ENCODE measurements at places on chromosomes 3 and 15. TPM values are rescaled to one million over a fixed set of nuclear protein-coding genes. Genes with fewer than 3 reads are reported as not detected.

DNA sequence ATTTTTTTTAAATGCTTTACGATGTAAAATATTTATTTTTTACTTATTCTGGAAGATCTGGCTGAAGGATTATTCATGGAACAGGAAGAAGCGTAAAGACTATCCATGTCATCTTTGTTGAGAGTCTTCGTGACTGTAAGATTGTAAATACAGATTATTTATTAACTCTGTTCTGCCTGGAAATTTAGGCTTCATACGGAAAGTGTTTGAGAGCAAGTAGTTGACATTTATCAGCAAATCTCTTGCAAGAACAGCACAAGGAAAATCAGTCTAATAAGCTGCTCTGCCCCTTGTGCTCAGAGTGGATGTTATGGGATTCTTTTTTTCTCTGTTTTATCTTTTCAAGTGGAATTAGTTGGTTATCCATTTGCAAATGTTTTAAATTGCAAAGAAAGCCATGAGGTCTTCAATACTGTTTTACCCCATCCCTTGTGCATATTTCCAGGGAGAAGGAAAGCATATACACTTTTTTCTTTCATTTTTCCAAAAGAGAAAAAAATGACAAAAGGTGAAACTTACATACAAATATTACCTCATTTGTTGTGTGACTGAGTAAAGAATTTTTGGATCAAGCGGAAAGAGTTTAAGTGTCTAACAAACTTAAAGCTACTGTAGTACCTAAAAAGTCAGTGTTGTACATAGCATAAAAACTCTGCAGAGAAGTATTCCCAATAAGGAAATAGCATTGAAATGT is 15.6 kb downstream of the THBS1 start:
- no peak overlapping the region for H3K4me3 ChIP-seq
- H3K27me3 ChIP-seq, result no peaks in the 10 kb centered on the region
- peak overlapping the region; percentile 48 for H3K27ac ChIP-seq
- peaks cover 50% of the 10 kb centered on the region for H3K36me3 ChIP-seq
- no peaks in the 10 kb centered on the region for H3K4me1 ChIP-seq

Gene ISL2
- 0.29 TPM for total RNA-seq

GRCh38 chr3:78969483-78969882 is 798.3 kb downstream of the ROBO1 start:
- no peaks in the 10 kb centered on the region for H3K36me3 ChIP-seq
- H3K27me3 ChIP-seq, result no peaks in the 10 kb centered on the region
- H3K4me3 ChIP-seq, result no peak overlapping the region
- H3K27ac ChIP-seq, result peak overlapping the region; percentile 43
- H3K4me1 ChIP-seq, result peaks cover 10% of the 10 kb centered on the region
- DNase-seq, result peak; percentile 81

Gene HRG
- total RNA-seq, result not detected

GRCh38 chr3:163175970-163176369 is 1679.4 kb downstream of the OTOL1 start:
- no peaks in the 10 kb centered on the region for H3K36me3 ChIP-seq
- no peaks in the 10 kb centered on the region for H3K27me3 ChIP-seq
- no peak for DNase-seq
- H3K27ac ChIP-seq, result no peak overlapping the region
- no peaks in the 10 kb centered on the region for H3K4me1 ChIP-seq
- no peak overlapping the region for H3K4me3 ChIP-seq

GRCh38 chr15:101657968-101658784 is 6.0 kb upstream of the TM2D3 start:
- no peak overlapping the region for H3K4me3 ChIP-seq
- no peak overlapping the region for H3K27ac ChIP-seq
- peaks cover 3% of the 10 kb centered on the region for H3K4me1 ChIP-seq
- no peaks in the 10 kb centered on the region for H3K27me3 ChIP-seq

GRCh38 chr3:42505128-42505848 is 2.8 kb downstream of the VIPR1 start:
- no peaks in the 10 kb centered on the region for H3K36me3 ChIP-seq
- DNase-seq, result peak; percentile 84
- H3K27ac ChIP-seq, result no peak overlapping the region
- no peak overlapping the region for H3K4me3 ChIP-seq

DNA sequence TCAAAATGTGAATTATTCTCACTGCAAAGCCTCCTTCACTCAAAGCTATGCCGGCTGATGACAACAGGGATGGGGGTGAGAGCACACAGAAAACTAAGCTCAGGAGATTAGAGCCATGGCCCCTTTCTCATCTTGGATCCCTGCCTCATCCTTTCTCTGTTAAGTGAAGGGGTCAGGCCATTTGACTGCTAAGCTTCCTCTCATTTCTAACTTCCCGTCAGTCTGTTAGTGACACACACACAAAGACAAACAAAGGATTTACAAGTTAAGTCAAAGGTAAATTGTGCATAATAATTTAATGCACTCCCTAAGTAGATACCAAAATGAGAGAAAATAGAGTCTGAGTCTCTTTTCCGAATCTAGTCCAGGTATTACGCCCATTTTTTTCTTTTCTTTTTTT is 1.2 kb downstream of the SS18L2 start:
- peak overlapping the region; percentile 85 for H3K4me3 ChIP-seq
- peaks cover 12% of the 10 kb centered on the region for H3K4me1 ChIP-seq
- peak; percentile 36 for DNase-seq
- H3K27ac ChIP-seq, result peak overlapping the region; percentile 78
- no peaks in the 10 kb centered on the region for H3K27me3 ChIP-seq
- peaks cover 9% of the 10 kb centered on the region for H3K36me3 ChIP-seq

- H3K4me3 ChIP-seq, result no peak overlapping the region
- no peaks in the 10 kb centered on the region for H3K36me3 ChIP-seq
- DNase-seq, result peak; percentile 93
- H3K27me3 ChIP-seq, result no peaks in the 10 kb centered on the region
- H3K4me1 ChIP-seq, result peaks cover 4% of the 10 kb centered on the region
Measured at GRCh38 chr15:82108489-82109078, 62.8 kb upstream of the MEX3B start.

- peak overlapping the region; percentile 92 for H3K27ac ChIP-seq
- no peaks in the 10 kb centered on the region for H3K27me3 ChIP-seq
- peak overlapping the region; percentile 64 for H3K4me3 ChIP-seq
- peaks cover 47% of the 10 kb centered on the region for H3K4me1 ChIP-seq
Measured at GRCh38 chr3:185820973-185821758, 3.7 kb downstream of the IGF2BP2 start.

DNA sequence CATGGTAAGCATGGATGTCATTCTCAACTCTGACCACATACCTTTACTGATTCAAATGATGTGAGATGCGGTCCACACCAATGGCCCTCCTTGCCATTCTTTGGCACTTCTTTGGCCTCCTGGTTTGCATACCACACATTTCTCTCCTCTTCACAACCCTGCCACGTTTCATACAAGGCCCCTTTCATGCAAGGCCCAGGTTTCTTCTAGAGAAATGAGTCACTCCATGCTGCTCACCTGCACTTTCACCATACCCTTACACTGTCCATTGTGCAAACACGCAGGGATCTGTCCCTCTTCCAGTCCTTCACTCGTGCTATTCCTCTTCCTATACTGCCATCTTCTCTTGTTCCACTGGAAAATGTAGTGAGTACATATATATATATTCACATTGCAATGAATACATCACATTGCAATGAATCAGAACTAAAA is 24.4 kb upstream of the SLC24A5 start:
- no peak overlapping the region for H3K4me3 ChIP-seq
- peaks cover 4% of the 10 kb centered on the region for H3K4me1 ChIP-seq
- DNase-seq, result no peak
- H3K27me3 ChIP-seq, result no peaks in the 10 kb centered on the region
- no peak overlapping the region for H3K27ac ChIP-seq

GRCh38 chr3:78338405-78338804 is 1298.5 kb downstream of the ROBO2 start:
- no peaks in the 10 kb centered on the region for H3K36me3 ChIP-seq
- H3K4me3 ChIP-seq, result no peak overlapping the region
- no peak for DNase-seq
- no peak overlapping the region for H3K27ac ChIP-seq
- no peaks in the 10 kb centered on the region for H3K27me3 ChIP-seq

Gene RBM6
- 50.7 TPM for total RNA-seq

GRCh38 chr3:71528816-71529215 is 54.7 kb downstream of the FOXP1 start:
- H3K27ac ChIP-seq, result no peak overlapping the region
- no peaks in the 10 kb centered on the region for H3K36me3 ChIP-seq
- no peaks in the 10 kb centered on the region for H3K27me3 ChIP-seq
- no peak for DNase-seq

Gene SLC38A3
- total RNA-seq, result 0.29 TPM

DNA sequence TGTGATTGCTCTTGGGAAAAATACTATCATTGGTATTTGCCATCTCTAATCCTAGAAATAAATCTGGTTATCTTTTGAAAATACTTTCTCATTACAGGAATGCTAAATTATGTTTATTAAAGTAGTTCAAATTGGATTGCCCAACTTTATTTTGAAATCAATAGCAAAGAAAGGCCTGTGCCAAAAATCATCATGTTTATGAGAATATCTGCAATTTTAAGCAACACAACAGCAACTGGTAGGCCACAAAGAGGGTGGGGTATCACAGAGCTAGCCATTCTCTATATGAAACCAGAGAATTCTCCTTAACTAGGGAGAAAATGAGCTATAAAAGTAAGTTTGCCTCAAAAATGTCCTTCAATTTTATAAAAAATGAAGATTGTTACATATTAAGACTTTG is 11.9 kb upstream of the TM4SF19 start:
- no peaks in the 10 kb centered on the region for H3K27me3 ChIP-seq
- no peak overlapping the region for H3K4me3 ChIP-seq
- no peaks in the 10 kb centered on the region for H3K4me1 ChIP-seq
- peaks cover 25% of the 10 kb centered on the region for H3K36me3 ChIP-seq
- no peak for DNase-seq
- no peak overlapping the region for H3K27ac ChIP-seq

- peaks cover 3% of the 10 kb centered on the region for H3K27me3 ChIP-seq
- no peak for DNase-seq
- H3K36me3 ChIP-seq, result no peaks in the 10 kb centered on the region
- H3K27ac ChIP-seq, result no peak overlapping the region
- H3K4me3 ChIP-seq, result no peak overlapping the region
Measured at GRCh38 chr15:58492661-58493397, 61.0 kb downstream of the LIPC start.

Gene ITPR1
- total RNA-seq, result 16.6 TPM

GRCh38 chr3:159782724-159783421 is 205.8 kb upstream of the IL12A start:
- H3K4me3 ChIP-seq, result no peak overlapping the region
- DNase-seq, result no peak
- no peak overlapping the region for H3K27ac ChIP-seq

DNA sequence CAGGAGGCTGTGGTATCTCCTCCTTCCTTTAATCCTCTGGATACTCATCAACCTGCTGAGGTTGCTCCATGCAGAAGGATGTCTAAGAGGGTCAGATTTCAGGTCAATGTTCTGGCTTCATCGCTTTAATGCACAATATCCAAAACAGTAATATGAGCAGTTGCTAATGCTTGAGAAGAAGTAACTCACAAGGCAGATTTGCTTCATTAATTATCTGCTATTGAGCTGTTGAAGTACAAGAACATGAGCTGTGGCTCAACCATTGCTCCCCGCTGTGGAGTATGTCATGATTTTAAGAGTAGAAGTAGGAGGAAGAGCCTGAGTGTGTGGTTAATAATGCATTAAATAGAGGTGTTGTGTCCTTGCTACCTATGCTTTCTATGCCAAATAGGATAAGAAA is 1412.9 kb upstream of the ALCAM start:
- no peaks in the 10 kb centered on the region for H3K27me3 ChIP-seq
- H3K4me3 ChIP-seq, result no peak overlapping the region

DNA sequence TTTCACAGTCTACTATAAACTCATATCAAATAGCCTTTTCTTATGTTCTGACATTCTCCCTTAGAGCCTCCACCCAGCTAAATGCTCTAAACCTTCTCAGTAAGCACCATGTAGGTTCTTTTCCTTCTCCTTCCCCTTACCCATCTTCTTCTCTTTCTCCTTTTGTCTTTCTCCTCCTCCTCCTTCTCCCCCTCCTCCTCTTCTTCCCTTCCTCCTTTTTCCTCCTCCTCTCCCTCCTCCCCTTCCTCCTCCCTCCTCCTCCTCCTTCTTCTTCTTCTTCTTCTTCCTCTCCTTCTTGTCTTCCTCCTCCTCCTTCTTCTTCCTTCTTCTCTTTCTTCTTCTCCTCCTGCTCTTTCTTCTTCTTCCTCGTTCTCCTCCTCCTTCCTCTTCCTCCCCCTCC is 85.2 kb upstream of the KCNAB1 start:
- no peak overlapping the region for H3K27ac ChIP-seq
- no peak for DNase-seq
- no peak overlapping the region for H3K4me3 ChIP-seq
- no peaks in the 10 kb centered on the region for H3K27me3 ChIP-seq
- no peaks in the 10 kb centered on the region for H3K36me3 ChIP-seq
- H3K4me1 ChIP-seq, result no peaks in the 10 kb centered on the region

Gene LRRC2
- total RNA-seq, result 4.7 TPM

Gene TXNRD3
- 18.1 TPM for total RNA-seq

GRCh38 chr15:76098685-76099084 is 38.9 kb downstream of the TMEM266 start:
- no peaks in the 10 kb centered on the region for H3K36me3 ChIP-seq
- H3K4me1 ChIP-seq, result no peaks in the 10 kb centered on the region
- H3K27me3 ChIP-seq, result peaks cover 11% of the 10 kb centered on the region
- H3K4me3 ChIP-seq, result no peak overlapping the region
- no peak for DNase-seq
- no peak overlapping the region for H3K27ac ChIP-seq

- H3K4me1 ChIP-seq, result peaks cover 6% of the 10 kb centered on the region
- DNase-seq, result no peak
- no peaks in the 10 kb centered on the region for H3K36me3 ChIP-seq
- no peaks in the 10 kb centered on the region for H3K27me3 ChIP-seq
- H3K4me3 ChIP-seq, result no peak overlapping the region
- H3K27ac ChIP-seq, result no peak overlapping the region
Measured at GRCh38 chr3:170054204-170054603, 16.4 kb downstream of the GPR160 start.

DNA sequence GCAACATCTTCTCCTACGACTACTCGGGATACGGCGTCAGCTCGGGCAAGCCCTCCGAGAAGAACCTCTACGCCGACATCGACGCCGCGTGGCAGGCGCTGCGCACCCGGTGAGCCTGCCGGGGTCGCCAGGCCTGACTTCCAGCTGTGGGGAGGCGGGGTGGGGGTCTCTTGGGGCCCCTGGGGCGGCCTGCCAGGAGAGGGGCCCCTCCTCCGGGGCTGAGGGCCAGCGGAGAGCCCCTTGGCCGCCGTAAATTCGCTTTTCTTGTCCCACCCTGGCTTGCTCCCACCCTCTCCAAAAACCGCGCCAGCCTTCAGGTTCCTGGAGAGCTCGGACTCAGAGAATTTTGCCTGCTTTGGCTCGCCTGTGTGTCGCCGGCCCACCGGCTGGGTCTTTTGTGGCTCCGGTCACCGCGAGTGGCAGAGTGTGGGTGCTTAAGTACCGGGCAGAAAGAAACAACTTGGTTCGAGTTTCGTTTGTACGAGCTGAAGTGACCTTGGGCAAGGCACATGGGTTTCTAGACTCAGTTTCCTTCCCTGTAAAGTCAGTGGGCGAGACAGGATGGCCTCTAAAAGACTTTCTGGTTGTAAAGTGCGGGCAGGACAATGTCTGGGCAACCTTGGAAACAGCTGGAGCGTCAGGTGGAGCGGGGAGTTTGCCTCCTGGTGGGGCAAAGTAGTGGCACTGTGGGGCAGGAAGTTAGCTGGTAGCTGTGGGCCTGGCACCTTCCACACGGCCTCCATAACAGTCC is 976 bp downstream of the ABHD17C start:
- DNase-seq, result peak; percentile 79
- no peaks in the 10 kb centered on the region for H3K36me3 ChIP-seq
- peak overlapping the region; percentile 76 for H3K4me3 ChIP-seq
- no peaks in the 10 kb centered on the region for H3K27me3 ChIP-seq

Gene PPP1R14D
- not detected for total RNA-seq

GRCh38 chr3:149342413-149343380 is 9.3 kb upstream of the TM4SF18 start:
- H3K4me1 ChIP-seq, result peaks cover 38% of the 10 kb centered on the region
- H3K27ac ChIP-seq, result peak overlapping the region; percentile 24
- no peak overlapping the region for H3K4me3 ChIP-seq
- no peaks in the 10 kb centered on the region for H3K36me3 ChIP-seq
- peak; percentile 75 for DNase-seq
- H3K27me3 ChIP-seq, result no peaks in the 10 kb centered on the region

Gene EFHB
- 0.29 TPM for total RNA-seq

Gene IQCH
- total RNA-seq, result 4.7 TPM

Measured in osteoblast (primary cell).